ENCODE measurements at places on chromosomes 7 and 10.

DNA sequence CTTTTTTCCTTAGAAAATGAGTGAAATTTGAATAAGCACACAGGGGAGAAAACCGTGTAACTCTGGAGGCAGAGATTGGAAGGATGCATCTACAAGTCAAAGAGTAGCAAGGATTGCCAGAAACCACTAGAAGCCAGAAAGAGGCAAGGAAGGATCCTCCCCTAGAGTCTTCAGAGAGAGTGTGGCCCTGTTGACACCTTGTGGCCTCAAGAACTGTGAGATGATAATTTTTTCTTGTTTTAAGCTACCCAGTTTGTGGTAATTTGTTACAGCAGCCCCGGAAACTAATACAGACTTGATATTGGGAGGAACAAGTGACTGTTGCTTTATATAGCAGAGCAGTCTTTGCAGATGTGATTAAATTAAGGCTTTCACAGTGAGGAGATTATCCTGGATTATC lies 3.6 kb upstream of the GIMAP7 start:
- no peak for DNase-seq

DNA sequence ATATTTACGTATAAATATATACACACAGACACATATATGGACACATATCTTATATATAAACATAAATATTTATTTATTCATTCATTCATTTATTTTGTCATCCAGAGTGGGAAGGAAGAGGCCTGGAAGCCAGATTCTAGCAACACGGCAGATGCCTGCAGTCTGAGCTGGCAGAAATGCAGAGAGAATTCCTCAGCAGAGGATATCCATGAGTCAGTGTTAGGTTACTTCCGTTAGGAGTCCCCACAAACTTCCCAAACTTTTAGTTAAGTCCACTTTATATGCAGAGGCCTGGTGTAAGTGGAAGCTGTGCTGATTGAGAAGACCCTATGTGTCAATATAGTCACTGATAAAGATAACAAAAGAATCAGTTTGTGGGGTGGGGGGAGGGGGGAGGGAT lies 89.6 kb downstream of the PPP1R17 start:
- DNase-seq = no peak

- DNase-seq = no peak
Measured at GRCh38 chr7:101397770-101398324, 35.2 kb downstream of the COL26A1 start.

DNA sequence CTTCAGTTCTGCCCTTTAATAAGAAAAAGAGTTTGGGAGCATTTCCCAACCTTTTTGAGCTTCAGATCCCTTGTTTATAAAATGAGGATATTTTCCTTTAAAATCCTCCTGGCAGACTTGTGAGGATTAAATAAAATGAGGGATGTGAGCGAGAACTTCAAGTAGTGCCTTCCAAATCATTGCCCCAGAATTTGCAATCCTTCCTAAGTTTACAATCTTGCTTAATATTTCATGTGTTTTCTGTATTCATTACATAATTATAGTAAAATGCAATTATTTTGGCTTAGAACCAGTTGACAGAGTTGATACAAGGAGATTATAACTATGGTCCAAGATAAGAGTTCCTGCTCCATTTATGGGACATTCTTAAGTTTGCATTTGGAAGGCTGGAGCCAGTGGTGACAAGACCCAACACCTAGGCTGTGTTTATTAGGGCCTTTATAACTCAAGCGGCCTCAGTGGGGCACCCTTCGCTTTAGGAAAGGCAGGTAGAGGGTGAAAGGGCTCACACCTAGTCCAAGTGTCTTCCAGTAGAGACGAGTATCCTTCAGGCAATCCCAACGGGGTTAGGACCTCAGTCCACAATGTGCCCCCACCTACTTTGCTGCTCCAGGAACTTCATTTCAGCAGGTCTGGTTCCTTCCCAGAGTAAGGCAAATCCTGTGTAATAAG lies 317.5 kb downstream of the WDR11 start:
- DNase-seq = no peak

DNA sequence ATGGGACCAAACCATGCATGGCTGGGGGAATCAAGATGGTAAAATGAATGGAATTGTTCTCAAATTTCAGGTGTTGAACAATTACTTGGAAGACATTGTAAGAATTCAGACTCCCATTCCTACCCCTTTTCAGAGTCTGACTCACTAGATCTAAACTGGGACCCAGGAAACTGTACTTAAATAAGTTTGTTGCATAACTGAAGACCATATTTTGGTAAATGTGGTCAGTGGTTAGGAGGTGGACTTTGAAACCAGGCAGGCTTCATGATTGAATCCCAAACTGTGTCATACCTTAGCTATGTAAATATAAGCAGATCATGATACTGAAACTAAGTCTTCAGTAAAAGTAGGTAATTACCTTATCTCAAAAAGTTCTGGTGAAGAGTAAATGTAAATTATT lies 41.7 kb downstream of the ZWINT start:
- DNase-seq = no peak

DNA sequence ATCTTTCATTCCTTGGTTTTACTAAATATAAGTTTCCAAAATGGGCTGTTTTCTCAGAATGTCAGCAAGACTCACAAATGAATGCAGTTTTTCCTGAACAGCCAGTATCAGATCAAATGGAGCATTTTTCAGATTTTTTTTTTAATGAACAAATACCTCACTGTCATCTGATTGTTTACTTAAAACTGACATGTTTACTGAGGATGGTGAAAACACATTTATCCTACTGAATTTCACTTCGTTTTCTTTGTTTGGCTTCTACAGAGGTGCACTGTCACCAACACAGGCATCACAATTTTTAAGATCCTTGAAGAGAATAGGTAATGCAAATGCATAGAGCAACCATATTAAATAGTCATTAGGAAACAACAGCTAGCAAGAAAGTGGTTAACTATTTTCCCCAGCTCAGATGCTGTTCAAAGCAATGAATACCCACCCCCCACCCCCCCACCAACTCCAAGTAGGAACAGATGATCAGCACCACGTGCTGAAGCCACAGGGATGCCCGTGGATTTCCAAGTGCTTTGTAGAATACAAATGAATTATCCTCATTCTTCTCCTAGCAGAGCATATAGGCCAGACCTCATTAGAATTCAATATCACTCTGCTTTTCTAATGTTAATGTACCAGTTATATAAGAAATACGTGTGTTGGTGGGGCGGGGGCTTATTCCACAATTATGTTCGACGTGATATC lies 205.9 kb downstream of the SKAP2 start:
- DNase-seq = no peak

GRCh38 chr10:104880624-104881398 lies 239.7 kb downstream of the SORCS3 start:
- no peak for DNase-seq

DNA sequence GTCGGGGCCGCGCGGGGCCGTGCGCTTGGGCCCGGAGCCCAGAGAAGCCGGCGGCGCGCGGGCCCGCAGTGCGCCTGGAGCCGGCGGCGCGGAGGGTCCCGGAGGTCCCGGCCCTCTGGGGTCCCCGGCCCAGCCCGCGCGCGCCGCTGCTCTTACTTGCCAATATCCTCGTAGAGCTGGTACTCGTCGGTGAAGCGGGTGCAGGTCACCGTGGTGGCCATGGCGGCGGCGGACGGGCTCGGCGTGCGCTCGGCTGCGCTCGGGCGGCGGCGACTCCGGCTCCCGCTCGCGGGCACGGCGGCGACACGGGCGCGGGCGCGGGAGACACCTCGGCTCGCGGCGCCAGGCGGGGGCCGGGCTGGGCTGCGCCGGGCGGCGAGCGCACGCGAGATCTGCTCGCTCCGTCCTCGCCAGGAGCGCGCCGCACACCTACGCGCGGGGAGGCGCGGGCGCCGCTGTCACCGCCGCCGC lies at the start of gene CAMK2B:
TSS of gene CAMK2B (minus strand) at position 394 of the 471 bp plus-strand sequence. CDS start at position 221, 173 bp downstream.
- DNase-seq = no peak
